MV-4-11 (cell line): ENCODE measurements at places on chromosomes 13 and 19.

DNA sequence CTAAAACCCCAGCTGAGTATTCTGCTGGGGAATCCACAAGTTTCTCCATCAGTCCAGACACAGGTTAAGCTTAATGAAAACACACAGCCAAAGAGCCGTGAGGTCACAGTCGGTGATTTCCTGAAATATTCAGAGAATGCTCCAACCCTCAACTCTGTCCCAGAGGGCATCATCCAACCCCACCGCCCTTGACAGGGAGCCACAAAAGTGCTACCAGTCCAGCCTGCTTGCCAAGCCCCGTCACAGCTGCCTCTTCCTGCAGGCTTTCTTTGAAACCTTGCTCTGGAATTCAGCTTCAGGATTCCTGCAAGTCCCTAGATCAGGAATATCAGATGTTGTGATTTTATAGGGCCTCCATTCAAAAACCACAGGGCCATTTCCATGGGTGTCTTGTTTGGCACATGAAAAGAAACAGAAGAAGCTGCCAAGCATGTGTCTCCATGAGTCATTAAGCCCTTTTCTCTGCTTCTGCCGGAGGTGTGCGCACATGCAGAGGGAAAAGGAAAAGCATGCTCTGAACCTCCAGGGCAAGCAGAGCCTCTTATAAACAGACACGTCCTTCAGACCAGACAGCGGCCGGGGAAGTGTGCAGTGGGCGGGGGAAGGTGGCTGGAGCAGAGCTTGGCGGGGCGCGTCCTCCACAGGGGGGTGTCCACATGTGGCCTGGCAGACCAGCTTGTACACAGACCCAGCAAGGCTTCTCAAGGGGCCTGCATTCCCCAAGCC is 164.7 kb downstream of the KATNAL1 start:
- DNase-seq = no peak

GRCh38 chr13:41004875-41005693 is 14.0 kb downstream of the ELF1 start:
- DNase-seq = peak; percentile 96

- DNase-seq = no peak
These were observed 127.9 kb upstream of the SOX1 start for GRCh38 chr13:111938741-111939665.

DNA sequence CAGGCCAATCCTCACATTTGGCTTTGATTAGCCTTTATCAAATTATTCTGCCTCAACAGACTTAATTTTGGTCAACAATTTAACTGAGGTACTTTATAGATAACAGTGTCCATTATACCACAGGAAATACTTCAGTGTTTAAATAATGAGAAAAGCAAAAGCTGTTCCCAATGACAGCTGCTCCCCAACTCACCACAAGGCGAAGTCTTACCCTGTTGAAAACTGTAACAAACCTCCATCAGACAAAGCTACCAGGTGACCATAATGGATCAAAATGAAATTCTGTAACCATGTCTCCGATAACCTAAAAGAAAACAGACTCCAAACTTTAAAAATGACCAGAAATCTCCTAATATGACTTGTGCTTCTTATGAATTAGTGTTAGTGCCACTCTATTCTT is 50.3 kb downstream of the ZNF44 start:
- DNase-seq = no peak

DNA sequence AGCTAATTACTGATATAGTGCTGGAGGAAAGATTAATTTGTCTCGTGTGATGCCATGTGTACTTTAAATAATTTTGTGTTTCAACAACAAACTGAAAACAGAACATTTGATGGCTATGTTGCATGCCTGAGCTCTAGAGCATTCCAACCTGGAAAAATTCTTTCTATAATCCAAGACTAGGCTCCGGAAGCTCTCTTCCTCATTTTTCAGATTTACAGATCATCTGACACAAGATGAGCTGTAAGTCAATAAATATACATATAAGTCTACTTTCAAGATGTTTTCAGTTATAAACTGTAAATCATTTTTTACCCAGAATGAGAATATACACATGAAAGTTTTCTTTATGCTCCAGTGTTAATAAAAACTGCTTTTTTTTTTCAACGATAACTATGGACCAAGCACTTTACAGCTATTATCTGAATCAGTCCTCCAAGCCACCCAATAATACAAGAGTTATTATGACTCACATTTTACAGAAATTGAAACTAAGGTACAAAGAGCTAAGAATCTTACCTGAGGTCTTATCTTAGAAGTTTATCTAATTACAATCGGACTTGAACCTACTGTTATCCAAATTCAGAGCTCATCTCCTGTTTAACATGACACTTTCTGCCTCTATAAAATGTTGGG is 6.4 kb upstream of the FOXO1 start:
- DNase-seq = no peak
